ENCODE measurements at places on chromosomes 2 and 18. TPM values are rescaled to one million over a fixed set of nuclear protein-coding genes. Genes with fewer than 3 reads are reported as not detected.

ACKR3 gene
- total RNA-seq, result 57.0 TPM

CAPN14 gene
- total RNA-seq, result not detected

IGFBP5 gene
- 76.0 TPM for total RNA-seq

MTA3 gene
- 11.0 TPM for total RNA-seq

SERPINB11 gene
- total RNA-seq, result not detected

PTRHD1 gene
- 10.1 TPM for total RNA-seq

DNA sequence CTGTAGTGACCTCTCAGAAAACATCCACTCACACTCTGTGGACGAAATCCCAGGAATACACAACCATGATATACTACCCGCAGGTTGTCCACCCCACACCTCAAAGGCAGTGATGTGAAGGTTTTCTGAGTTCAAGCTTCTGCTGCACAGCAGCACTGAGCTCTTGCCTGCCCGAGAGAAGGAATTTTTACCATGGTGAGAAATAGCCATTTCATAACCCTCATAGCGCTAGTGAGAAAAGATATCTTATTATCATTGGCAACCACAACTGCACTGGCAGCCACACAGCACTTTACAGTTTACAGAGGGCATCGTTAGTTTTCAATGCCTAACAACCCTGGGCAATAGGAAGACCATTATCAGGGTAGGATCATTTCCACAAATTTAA lies 36.9 kb downstream of the NAPG start:
- no peak for DNase-seq

GRCh38 chr2:145020694-145021093 lies 500.8 kb upstream of the ZEB2 start:
- no peak for DNase-seq

DNA sequence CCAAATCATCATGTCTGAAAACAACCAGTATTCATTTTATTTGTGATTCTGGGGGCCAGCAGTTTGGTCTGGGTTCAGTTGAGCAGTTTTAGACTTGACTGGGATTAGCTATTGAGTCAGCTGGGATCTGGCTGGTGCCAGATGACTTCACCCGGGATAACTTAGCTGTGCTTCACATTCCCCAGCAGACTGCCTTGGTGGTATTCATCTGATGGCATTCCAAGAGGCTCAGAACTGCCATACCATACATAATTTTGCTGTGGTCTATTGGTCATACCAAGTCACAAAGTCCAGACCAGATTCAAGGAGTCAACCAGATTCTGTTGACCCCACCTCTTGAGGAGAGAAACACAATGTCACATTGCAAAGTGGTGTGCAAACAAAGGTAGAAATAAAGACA lies 7.8 kb upstream of the FSHR start:
- no peak for DNase-seq

DNA sequence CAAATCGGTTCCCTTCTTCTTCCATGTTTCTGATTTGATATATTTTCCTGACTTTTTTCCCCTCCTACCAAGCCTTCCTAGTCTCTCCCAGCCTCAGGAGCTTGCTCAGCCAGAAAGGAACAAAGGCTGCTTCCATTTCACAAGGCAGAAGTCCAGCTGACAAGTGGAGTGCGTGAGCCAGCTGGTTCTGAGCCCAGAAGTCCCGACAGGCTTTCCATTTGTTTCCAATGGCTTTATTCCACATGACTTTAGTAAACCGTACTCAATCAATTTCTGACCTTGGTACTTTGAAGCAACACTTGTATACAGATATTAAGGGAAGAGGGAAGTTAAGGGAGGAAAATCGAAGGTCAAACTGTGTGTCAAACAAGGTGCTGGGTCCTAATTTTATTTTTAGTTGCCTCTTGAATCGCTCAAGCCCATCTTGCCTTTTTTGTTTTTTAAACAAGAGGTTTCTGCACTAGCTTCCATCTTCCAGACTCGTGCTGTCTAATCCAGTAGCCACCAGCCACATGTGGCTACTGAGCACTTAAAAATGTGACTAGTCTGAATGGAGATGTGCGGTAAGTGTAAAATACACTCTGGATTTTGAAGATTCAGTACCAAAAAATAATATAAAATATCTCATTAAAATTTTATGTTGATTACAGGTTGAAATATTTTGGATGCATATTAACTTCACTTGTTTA lies 36.2 kb downstream of the WIPF1 start:
- DNase-seq, result peak; percentile 91

DNA sequence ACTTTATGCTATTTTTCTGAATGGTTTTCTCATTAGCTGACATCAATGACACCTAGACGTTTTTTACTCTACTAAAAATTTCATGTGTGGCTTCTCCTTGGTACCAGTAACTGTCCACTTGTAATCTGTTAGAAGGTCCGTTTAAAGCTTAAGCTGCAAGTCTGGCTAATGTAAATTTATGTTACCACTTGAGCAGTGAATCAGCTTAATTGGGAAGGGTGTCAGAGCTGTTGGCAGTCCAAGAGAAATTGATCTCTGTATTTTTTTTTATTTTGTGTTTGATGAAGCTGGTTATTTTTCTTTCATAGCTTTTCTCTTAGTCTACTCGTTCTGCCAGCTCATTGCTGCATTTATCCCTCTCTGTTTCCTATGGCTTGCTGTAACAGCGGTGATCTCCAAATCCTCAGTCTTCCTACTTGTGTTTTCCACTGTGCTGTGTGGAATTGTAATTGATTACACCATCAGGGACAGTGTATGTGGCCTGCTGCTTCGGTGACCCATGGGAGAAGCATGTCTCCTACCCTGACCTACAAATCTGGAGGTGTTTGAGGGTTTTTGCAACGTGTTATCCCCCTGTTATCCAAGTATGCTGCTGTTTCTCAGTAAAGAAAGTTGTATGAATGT lies 724.2 kb upstream of the REG3G start:
- no peak for DNase-seq

DNA sequence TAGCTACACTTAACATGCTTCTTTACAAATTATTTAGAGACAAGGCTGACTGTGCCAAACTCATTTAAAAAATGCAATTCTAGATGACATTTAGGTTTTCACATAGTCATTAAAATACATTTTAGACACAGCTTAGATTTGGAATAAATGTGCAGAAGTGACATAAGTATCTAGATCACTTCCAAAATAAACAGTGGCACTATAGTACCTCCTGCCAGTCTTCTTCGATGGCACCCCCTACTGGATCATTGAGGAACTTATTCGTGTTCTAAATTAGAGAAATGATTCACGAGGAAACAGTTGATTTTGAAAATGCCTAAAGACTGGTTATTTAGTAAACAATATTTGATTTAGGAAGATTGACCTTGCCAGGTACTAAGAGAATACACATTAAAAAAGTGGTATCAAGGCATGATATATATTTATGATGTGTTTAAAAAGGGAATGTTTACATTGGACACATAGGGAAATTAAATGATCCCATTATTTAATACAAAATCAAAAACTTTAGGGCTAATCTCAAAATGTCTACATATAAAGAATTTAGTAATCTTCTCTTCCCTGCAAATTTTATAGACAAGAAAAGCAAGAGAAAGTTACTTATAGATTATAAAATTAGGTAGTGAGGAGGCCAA lies 323.9 kb downstream of the XIRP2 start:
- DNase-seq, result no peak

GRCh38 chr2:159573846-159574606 lies 42.3 kb downstream of the BAZ2B start:
- no peak for DNase-seq

DNA sequence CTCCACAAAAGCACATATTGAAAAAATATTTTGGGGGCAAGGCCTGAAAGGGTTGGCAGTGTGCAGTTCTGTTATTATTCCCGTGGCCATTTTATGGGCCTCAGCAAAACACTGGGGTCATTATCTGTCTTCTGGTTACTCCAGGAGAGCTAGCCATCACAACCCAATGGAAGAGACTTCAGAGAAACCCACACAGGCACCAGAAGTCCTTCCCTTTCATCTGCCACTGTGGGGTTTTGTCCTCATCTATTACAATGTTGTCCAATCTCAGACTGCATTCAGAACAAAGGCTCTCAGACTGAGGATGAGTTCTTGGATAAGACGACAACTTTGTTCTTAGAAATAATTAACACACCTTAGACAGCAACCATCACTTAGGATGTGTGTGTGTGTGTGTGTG lies 98.4 kb downstream of the PIEZO2 start:
- DNase-seq, result no peak

DNA sequence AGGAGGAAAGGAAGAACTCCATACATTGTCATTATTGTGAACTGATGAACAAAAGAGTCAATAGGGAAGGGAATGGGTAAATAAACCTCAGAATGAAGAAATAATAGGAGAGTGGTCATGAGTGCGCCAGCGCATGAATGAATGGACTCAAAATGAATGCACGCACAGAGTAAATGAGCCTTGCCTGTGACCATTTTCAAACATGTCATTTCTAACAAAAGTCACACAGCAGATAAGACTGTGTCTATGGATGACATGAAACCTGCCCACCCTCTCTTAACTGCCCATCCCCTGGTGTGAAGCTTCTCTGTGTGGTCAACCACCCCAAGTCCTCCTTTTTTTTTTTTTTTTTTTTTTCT lies 121.1 kb upstream of the TEX51 start:
- no peak for DNase-seq

DNA sequence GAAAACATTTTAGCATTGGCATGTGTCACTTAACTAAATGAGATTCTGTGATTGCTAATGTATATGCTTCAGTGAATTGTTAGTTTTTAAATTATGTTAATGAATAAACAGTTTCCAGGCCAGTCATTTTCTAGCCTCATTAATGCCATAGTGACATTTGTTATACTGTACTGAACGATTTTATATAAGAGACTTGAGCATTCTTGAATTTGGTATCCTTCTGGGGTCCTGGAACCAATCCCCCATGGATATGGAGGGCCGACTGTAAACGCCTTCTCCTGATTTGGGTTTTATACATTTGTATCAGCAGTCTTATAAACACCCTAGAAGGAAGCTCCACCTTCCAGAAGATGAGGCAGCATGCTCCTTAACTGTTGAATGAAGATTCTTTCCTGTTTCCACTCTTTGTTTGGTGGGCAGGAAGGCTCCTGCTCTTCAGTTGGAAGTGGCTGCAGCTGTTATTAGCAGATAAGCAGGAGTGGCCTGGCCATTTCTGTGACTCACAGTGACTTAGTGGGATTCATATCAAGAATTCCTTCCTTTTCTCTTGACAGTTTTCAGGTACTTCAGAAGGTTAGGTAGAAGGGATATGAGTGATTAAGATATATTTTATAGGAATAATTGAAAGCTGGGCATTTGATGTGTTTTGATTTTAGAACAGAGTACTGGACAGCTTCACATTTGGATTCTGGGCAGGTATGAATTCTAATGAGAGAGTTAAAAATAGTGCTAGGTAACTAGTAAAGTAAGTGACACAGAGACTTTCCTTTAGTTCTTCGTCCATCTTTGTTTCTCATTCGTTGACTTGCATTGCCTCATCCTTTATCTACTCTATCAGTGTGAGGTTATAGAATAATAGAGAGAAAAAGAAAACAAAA lies 124.9 kb downstream of the PLCL1 start:
- DNase-seq, result no peak

DNA sequence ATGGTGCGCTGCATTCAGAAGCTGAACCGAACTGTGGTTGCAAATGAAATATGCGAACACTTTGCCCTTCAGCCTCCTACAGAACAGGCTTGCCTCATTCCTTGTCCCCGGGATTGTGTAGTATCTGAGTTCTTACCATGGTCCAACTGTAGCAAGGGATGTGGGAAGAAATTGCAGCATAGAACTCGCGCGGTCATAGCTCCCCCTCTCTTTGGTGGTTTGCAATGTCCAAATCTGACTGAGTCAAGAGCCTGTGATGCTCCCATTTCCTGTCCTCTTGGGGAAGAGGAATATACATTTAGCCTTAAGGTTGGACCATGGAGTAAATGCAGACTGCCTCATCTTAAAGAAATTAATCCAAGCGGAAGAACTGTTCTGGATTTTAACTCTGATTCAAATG lies 291.4 kb downstream of the THSD7B start:
- no peak for DNase-seq

GRCh38 chr2:196330645-196331044 lies 159.3 kb upstream of the STK17B start:
- no peak for DNase-seq

GRCh38 chr18:33616556-33616955 lies 38.5 kb downstream of the ASXL3 start:
- no peak for DNase-seq

GRCh38 chr2:206424134-206424533 lies 19.2 kb upstream of the ADAM23 start:
- DNase-seq, result no peak

Measured in right lobe of liver (tissue), 6 donors.